Endothelial cell (in vitro differentiated cells): ENCODE measurements at places on chromosomes 4 and X. TPM values are rescaled to one million over a fixed set of nuclear protein-coding genes. Genes with fewer than 3 reads are reported as not detected.

Gene FRMPD4
- total RNA-seq: 0.03 TPM

Gene GASK1B
- 63.8 TPM for total RNA-seq

Gene TLR8
- not detected for total RNA-seq

DNA sequence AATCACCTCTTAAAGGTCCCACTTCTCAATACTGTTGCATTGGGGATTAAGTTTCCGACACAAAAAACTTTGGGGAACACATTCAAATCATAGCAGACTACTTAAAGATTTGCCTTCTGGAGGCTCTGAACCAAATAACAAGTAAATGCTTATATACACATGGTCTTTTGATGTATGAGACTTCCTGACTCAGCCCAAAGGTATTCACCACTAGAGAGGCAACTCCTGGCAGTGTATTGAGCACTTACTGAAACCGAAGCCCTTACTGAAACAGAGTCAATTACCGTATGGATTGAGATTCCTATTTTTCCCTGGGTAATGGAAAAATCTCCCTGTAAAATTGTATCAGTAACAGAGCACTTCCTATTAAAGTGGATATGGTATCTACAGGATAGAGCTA lies 45.4 kb downstream of the ZCCHC13 start:
- no peak for DNase-seq

Gene GAGE12E
- total RNA-seq: not detected

Gene GABRE
- 2.0 TPM for total RNA-seq

Gene FDCSP
- total RNA-seq: not detected

Gene TMPRSS11F
- not detected for total RNA-seq

DNA sequence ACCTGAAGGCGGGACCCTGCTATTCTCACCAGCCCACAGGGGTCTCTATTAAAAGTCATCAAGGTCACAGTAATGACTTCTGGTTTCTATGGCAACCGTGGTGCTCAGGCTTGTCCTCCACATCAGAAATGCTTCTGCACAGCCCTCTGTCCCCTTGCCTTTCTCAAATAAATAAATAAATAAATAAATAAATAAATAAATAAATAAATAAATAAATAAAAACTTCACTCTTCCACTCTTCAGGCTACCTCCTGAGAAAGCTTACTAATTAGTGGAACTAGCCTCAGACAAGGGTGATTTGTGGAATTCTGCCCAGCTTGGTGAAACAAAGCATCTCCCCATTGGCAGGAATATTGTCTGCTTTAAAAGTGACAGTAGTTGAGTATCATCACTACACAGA lies 5.5 kb upstream of the RAB40A start:
- DNase-seq: no peak

DNA sequence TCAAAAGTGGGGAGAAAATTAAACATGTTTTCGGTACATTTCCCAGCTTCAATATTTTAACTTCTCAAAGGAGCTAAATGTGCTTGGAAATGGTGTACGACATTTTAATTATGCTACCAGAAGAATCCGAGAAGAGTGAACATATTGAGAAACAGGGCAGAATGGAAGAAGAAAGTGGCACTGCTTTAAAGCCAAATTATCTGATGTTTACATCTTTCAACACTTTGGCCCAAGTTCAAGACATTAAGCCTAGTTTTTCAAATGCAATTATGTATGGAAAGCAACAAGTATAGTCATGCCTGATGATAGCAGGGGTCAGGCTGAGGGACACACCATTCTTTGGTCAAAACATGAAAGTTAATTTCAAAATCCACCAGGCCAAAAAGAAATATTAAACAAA lies 577.9 kb upstream of the ZFP42 start:
- no peak for DNase-seq

DNA sequence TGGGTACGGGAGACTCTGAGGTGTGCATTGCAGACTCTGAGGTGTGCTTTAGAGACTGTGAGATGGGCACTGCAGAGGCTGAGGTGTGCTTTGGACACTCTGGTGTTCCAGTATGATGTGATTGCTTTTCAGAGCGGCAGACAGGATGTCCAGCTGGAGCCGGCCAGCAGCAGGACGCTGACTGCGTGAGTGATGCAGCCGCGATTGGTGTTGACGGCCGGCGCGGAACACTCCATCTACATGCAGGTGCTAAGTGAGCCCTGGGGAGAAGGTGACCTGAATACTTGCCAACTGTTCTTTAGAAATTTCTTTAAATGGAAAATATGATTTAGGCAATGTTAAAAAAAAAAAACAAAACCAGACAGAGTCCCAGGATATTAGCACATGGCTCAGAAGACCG lies 103.1 kb upstream of the PPP2R3B start:
- no peak for DNase-seq

DNA sequence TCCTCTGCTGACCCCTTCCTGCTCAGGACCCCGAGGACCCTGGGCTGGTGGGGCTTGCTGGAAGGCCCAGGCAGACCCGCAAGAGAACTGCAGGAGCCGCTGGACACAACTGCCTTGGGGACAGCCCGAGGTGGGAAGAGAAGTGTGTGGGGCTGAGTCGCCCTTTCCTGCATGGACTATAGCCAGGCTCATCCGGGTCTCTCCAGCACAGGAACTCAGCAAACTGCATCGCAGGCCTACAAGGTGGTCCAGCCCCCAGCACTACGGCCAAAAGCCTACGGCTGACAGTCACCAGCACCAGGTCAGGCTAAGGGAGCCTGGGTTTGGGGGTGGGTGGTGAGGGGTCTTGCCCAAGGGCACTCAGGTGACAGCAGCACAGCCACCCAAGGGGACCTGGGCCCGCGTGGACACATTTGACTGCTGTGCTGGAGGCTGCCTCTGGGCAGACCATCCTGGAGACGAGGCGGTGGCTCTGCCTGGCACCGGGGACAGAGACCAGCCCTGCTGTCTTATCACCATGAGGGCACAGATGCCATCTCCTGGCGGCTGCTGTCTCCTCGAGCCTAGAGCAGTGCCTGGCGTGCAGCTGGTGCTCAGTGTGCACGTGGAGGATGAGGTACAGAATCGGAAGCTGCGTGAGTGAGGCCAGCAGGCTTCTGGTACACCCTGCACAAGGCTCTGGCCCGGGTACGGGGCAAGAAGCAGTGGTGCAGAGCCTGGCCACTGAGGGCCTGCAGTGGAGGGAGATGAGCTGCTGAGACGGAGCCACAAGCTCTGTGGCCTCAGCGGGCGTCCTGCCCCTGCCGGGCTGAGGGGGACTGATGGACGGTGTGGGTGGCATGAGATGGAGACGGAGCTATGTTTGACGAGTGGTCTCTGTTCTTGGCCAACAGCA lies 15.1 kb downstream of the LRPAP1 start:
- no peak for DNase-seq

Gene VSIG1
- 0.56 TPM for total RNA-seq

- no peak for DNase-seq
Measured at GRCh38 chr4:99655308-99656081, 2.1 kb downstream of the C4orf54 start.

Gene IGSF1
- 1.1 TPM for total RNA-seq

GRCh38 chr4:103415801-103416200 lies 217.7 kb upstream of the CENPE start:
- DNase-seq: no peak

Gene MBTPS2
- 9.4 TPM for total RNA-seq

DNA sequence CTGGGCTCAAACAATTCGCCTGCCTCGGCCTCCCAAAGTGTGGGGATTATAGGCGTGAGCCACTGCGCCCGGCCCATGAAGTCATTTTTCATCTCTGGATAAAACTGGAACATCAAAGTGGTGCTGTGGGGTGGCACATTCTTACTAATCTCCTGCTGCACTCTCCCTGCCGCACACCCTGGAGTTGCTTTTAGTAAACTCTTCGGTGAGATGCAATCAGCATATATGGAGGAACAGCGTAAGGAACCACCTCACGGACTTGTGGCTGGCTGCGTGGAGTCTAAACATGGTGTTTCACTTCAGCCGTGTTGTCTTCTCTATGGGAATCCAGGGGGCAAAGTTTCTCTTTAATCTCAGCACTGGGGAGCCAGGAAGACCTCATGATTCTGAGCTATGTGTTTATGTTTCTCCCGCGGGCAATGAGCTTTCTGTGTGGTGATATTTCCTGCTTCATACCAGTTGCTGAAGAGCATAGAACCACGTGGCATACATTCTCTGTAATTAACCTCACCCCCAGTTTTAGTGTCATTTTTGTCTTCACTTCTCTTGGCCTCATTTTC lies 2.1 kb upstream of the RHOH start:
- no peak for DNase-seq

Gene TAF7L
- 0.31 TPM for total RNA-seq

GRCh38 chr4:109560687-109561461 lies 828 bp downstream of the MCUB start:
- no peak for DNase-seq

DNA sequence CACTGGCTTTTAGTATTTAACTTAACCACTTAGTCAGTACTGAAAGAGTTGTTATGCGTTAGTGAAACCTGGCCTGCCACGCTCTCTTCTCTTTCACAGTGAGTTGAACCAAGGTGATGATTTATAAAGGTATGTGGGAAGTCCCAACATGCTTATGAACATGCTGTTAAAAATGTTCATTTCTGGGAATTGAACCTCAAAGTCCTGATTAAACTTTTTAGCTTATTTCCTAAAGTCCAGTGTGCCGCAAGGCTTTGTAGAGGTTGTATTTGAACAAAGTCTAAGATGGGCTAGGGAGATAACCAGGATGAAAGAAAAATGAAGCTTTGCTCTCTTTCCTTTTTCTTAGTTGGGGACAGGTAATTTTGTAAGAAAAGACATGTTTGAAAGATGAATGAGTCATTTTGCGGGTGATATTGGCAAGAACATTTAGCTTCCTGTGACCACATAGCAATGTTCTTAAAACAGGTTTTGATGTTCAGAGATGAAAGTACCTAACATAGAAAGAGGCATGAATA lies 270.3 kb downstream of the DTHD1 start:
- no peak for DNase-seq

Gene KLHL5
- 46.0 TPM for total RNA-seq

DNA sequence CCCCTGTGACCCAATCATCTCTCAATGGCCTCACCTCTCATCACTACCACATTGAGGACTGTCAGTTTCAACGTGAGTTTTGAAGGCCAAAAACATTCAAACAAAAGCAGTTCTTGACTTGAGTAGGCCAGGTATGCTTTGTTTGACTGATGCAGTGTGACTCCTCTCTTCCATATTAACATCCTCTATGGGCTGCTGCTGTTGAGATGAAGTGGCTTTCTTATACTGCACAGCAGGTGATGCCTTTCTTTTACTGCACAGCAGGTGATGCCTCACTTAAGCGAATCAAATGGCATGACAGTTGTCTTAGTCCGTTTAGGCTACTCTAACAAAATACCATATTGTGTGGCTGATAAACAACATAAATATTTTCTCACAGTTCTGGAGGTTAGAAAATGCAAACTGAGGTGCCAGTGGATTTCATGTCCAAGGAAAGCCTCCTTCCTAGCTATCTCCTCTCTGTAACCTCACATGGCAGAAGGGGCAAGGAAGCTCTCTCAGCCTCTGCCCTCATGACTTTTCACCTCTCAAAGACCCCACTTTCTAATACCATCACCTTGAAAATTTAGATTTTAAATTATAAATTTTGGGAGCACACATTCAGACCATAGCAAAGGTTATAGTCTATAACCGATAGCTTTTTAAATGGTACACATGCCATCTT lies 2267.9 kb upstream of the AGA start:
- DNase-seq: no peak

- no peak for DNase-seq
Measured at GRCh38 chr4:55358668-55359067, 12.6 kb downstream of the SRD5A3 start.

GRCh38 chr4:1938027-1938426 lies 66.8 kb downstream of the NSD2 start:
- no peak for DNase-seq

DNA sequence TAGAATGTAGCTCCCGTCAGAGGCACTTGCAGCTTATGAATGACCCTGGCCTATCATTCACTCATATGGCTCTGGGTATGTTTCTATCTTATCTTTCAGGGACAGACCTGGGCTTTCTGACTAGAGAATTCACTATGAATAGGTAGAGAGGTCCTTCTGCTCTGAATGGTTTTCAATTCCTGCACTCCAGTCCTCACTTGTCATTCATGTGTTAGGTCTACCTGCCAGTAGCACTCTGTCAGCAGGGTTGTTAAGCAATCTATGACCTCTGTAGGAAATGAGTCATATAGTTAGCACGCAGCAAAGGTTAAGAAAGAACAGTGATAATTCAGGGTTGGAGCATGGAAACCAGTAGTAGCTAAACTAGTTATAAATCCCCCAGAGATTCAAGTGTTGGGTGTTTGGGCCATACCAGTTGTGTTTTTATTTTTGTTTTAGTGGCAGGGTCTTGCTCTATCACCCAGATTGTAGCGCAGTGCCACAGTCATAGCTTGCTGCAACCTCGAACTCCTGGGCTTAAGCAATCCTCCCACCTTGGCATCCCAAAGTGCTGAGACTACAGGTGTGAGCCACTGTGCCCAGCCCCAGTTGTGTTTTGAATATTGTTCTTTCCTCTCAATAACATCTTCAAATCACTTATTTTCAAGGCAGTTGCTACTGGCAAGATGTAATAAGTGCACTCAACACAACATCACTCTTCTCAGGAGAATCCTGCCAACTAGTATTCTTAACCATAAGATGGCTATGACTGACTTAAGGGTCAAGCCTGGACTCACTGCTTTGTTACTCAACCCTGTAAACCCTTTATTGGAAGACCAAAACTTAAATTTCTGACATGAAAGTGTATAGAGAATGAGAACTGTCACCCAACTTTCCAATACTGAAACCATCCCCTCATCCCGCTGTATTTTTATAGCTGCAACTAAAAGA lies 25.1 kb downstream of the ARL13A start:
- no peak for DNase-seq

DNA sequence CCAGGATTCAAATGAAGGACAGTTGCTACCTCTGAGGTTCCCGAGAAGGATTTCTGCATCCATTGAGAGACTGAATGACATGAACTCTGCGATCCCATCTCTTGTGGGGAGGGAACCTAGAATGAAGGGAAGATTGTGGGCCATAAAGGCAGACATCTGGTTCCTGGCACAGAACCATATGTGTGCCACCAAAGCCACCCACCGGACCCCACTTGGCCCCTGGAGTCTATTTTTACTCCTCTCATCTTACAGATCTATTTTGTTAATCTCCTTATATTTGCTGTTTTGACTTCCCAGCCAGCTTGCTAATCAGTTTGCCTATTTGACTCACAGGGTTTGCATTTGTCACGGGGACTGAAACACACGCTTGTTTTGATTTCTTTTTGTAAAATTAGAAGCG lies 7.3 kb downstream of the SOD3 start:
- DNase-seq: no peak

DNA sequence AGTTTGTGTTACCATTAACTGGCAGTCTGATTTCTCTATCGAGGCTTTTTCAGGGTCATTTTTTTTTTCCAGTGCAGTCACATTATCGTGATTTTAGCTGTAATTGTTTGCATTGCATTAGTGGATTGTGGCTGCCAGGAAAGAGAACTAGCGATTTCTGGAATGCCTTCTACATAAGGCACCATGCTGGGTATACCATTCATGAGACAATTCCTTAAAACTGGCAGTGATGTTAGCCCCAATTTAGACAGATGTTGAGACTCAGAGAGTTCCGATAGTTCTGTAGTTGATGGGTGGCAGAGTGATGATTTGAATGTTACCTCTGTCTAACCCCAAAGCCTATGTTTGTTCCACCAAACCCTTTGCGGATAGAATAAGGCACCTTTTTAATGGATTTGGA lies 175.4 kb upstream of the TENM3 start:
- DNase-seq: no peak

Gene SLC25A31
- total RNA-seq: not detected

Gene PAGE4
- total RNA-seq: not detected

- no peak for DNase-seq
Measured at GRCh38 chr4:69977582-69977981, 12.1 kb upstream of the CSN2 start.
